GM06990 (cell line): ENCODE measurements at places on chromosomes 6 and 20.

GRCh38 chr6:17908831-17909230 lies 78.6 kb downstream of the KIF13A start:
- DNase-seq, result no peak

GRCh38 chr6:94041945-94042709 lies 622.8 kb upstream of the EPHA7 start:
- no peak for DNase-seq

GRCh38 chr20:14055127-14055742 lies 59.9 kb downstream of the MACROD2 start:
- DNase-seq, result peak; percentile 2

GRCh38 chr6:76885861-76886301 lies 577.4 kb downstream of the HTR1B start:
- DNase-seq, result no peak

- no peak for DNase-seq
These were observed 106.3 kb downstream of the GFRAL start for GRCh38 chr6:55433446-55434130.

DNA sequence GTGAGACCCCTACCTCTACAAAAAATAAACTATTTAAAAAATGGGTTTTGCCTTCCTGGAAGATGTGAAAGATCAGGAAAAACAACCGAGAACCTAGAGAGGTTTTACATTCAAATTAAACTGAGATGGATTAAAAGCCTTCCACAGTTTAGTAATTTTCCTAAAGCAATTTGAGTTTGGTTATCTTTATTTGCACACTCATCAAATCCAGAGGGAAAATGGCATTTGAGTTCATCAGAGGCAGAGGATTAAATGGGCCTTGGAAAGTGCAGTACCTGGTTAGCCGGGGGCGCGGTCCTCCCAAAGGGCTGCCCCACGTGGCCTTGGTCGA lies 157.0 kb upstream of the INSM1 start:
- DNase-seq, result no peak

GRCh38 chr20:50865114-50865513 lies 66.1 kb downstream of the ADNP start:
- no peak for DNase-seq

- DNase-seq, result no peak
These were observed 44.5 kb downstream of the SLC52A3 start for GRCh38 chr20:723756-724155.

DNA sequence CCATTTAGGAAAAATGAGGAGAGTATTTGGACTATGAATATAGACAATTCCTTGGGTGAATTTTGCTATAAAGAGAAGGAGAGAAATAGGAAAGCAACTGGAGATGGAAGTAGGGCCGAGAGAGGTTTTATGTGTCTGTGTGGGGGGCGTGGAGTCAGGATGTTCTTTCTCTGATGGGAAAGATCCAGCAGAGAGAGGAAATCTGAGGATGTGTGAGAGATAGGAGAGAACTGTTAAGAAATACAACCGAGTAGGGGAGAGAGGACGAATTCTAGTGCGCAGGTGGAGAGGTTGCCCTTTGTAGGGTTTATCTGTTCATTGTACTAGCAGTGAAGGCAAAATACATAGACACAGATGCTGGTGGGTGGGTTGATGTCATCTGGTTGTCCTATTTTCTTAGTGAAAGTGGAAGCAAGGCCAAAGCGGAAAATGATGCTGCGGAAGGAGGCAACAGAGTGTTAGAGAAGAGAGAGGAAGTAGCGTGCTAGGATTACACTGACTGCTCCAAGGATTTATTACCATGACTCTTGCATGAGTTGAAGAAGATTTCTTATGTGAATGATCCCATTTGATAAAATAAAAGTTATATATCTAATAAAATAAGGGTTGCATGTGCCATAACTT lies 57.7 kb downstream of the CLVS2 start:
- no peak for DNase-seq

GRCh38 chr6:139597087-139597763 lies 222.8 kb upstream of the CITED2 start:
- DNase-seq, result no peak

DNA sequence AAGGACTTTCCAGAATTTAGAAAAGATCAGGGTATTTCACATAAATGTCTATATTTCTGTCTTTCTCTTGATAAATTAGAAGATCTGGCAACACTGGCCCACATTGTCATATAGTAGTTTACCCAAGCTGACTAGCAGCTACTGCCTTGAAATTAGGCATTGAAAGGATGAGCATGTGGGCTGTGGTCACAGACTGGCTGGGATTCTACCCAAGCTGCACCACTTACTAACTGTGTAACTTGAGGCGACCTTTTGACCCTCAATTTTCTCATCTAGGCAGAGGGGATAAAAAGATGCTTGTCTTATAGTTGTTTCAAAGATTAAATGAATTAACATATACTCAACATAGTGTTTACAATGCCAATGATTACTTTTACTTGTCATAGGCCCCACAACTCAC lies 152.7 kb upstream of the BMP2 start:
- no peak for DNase-seq

- DNase-seq, result no peak
These were observed 10.4 kb downstream of the ASIP start for GRCh38 chr20:34251619-34252018.

GRCh38 chr6:7173843-7174503 lies 66.2 kb downstream of the RREB1 start:
- DNase-seq, result no peak

- DNase-seq, result no peak
These were observed 30.1 kb downstream of the HDDC2 start for GRCh38 chr6:125271486-125272159.

- no peak for DNase-seq
These were observed 182.2 kb upstream of the RREB1 start for GRCh38 chr6:6925391-6926164.

GRCh38 chr20:37564016-37564387 lies 36.3 kb upstream of the BLCAP start:
- DNase-seq, result no peak

GRCh38 chr6:130366107-130367005 lies 539 bp downstream of the TMEM200A start:
- DNase-seq, result peak; percentile 28

DNA sequence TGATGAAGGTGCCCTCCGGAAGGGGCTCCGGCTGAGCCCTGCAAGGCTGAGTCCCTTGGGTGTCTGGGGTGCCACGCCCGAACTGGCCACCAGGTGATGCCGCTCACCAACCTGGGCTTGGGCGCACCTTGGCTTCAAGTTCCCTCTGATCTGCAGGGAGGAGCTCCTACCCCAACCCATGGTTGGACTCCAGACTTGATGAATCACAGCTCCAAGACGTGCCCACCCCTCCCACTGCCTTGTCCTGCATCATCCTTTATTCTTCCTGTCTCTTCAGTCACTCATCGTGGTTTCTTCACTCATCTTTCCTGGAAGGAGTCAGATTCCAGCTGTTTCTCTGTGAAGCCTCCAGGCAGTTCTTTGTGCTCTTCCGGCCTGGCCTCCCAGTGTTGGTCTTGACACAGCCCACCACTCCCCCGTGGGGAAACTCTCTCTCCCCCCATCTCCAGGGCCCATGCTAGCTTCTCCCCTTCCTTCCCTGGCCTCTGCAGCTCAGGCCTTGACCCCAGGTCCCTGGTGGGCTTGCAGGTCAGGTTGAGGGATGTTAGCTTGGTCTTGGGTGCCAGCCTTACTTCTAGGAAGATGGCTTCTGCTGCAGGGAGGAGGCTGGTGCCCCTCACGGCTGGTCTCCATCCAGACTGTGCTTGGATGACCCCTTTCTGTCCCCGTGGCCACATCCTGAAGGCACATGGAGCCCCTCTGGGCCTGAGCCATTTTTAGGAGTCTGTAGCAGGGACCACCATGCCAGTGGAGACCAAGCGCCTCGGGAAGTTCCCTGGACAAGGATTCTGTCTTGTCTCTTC lies 2.6 kb upstream of the ZBP1 start:
- peak; percentile 70 for DNase-seq

- no peak for DNase-seq
These were observed 79.5 kb upstream of the MARCKS start for GRCh38 chr6:113777601-113778000.

DNA sequence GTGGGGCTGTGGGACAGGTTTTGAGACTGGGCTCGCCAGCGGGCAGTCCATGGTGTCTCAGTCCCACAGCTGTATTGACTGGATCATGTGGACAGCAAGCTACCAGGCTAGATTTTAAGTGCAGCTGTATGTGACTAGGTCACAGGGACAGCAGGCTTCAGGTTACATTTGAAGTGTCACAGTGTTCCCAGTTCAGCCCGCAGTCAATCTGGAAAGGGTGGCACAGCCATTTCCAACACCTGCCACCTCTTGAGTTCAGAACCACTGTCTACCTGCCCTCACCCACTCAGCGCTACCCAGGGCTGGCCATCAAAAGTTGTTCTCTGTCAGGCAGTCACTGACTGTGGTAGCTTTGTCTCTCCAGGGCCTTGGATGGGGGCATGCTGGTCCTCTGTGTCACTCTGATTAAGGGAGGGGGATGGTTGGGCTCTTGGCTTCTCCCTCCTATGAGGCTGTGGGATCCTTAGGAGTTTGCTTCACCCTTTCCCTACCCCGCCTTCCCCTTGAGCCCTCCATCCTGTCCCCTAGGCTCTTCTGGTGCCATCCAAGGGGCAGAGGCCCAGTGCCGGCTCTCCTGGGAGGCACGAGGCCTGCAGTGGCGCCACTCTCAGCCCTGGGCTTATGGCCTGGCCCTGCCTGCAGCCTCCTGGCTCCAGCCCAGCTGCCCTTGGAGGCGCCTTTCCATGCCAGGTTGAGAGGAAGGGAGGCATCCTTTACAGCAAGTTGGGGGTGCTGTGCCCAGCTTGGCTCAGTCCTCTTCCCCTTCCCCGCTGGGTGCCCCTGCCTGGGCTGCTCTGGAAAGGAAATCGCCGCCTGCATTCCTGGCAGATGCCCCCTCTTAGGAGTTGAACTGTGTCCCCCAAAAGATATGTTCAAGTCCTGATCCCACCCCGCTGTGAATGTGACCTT lies 44.9 kb downstream of the PNLDC1 start:
- DNase-seq, result no peak

DNA sequence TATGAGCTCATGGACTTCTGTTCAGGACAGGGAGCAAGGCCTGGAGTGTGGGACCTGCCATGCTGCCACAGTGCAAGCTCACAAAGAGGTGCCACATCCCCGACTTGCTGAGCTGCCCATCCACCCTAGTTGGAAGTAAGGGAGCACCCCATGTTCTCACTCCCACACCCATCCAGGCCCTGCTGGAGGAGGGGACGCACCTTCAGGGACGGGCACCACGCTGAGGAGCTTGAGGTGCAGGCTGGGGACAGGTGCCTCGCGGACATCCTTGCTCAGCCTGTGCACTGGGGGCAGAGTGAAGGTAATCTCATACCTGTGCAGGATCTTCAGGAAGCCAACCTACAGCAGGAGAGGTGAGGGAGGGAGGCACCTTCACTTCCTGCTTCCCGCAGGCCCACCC lies 12.3 kb downstream of the ADISSP start:
- DNase-seq, result no peak

GRCh38 chr6:42045538-42046460 lies 4.5 kb upstream of the TAF8 start:
- DNase-seq, result peak; percentile 71

DNA sequence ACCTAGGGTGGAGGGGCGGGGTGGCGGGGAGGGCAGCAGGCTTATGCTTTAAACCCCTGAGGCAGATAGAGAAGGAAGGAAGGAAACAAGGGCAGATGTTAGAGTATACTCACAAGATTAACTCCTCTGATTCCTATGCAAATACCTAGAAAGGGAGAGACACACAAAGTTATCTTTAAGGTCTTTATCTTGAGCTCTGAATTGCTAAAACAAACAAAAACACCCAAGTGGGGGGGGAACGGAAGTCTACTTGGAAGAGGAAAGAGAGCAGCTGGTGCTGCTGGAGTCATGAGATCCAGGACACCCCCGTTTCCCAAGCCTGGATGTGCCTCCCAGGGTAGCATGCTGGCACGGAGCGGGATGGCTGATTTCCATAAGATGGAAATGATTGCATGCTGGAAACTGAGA lies 43.4 kb downstream of the PLAGL1 start:
- no peak for DNase-seq

DNA sequence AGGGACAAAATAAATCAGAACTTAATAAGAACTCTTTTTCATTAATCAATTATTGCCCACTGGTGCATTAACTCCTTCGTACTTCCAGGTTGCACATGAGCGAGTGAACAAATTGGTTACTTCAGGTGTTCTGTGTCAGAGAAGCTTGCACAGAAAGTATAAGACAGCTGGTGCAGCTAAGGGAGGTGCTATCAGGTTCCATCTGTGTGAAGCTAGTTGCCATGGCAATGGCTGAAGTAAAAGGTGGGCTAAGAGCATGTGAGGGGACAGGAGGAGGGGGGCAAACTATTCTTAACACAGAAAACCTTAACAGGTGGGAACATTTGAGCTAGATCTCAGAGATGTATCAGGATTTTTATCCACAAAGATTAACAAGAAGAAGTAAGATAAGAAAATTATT lies 81.6 kb downstream of the MANEA start:
- DNase-seq, result no peak

- DNase-seq, result no peak
These were observed 127.4 kb upstream of the HCRTR2 start for GRCh38 chr6:55046869-55047422.

DNA sequence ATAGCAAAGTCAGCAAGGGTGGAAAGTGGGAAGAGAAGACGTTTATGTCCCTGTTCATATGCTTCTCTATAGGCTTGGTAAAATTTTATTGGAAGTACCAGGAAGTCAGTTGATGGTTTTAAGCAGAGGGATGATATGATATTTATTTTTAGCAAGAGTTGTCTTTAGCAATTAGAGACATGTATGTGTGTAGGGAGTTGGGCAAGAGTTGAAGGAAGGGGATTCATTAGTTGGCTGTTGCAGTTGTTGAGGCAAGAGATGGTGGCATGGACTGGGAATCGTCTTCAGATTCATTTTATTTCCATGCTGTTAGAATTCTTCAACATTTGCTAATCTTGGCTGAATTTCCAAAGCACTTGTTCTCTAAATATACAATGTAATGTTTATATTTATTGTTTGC lies 85.6 kb downstream of the QKI start:
- DNase-seq, result no peak

DNA sequence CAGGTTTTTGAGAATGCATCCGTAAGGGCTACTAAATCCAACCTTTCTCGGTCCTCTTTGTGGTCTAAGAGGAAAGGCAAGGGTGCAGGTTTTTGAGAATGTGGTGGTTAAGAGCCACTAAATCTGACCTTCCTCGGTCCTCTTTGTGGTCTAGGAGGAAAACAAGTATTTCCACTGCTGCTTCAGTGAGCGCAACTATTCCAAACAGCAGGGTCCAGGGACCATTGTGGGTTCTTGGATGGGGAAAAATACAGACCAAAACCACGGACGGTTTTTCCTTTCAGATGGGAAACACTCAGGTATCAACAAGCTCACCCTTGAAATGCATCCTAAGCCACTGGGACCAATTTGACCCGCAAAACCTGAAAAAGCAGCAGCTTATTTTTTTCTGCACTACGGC lies 21.9 kb downstream of the BTBD9 start:
- DNase-seq, result no peak

DNA sequence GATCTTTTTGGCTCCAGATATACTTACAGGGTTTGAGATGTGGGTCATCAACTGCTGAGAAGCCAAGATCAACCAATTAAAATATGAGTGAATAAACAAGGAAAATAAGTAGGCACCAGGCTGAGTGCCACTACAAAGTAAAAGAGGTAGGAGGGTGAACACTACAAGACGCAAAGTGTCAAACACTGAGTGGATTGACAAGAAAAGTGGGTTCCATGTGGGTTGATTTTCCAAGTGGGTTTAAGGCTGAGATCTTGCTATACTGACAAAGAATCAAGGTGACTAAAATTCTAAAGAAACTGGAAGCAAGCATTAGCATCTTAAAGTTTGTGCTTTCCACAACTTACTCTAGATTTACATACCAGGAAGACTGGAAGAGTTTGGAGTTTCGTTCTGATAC lies 160.4 kb upstream of the SPACA1 start:
- DNase-seq, result no peak

GRCh38 chr20:18011482-18011881 lies 42.7 kb downstream of the MGME1 start:
- DNase-seq, result no peak
